ENCODE measurements at places on chromosomes 3 and 15. TPM values are rescaled to one million over a fixed set of nuclear protein-coding genes. Genes with fewer than 3 reads are reported as not detected.

DLEC1 gene
- under 0.01 TPM for total RNA-seq

LRTM1 gene
- not detected for total RNA-seq

CTXN2 gene
- total RNA-seq, result not detected

ITPKA gene
- 5.5 TPM for total RNA-seq

GRK7 gene
- total RNA-seq, result under 0.01 TPM

FGF7 gene
- 278 TPM for total RNA-seq

GPR171 gene
- total RNA-seq, result not detected

GPR27 gene
- total RNA-seq, result not detected

PPARG gene
- total RNA-seq, result 45.4 TPM

CCDC191 gene
- total RNA-seq, result 4.2 TPM

FYTTD1 gene
- total RNA-seq, result 45.2 TPM

ERICH6 gene
- 0.15 TPM for total RNA-seq

THAP10 gene
- 2.5 TPM for total RNA-seq

ARNT2 gene
- 4.7 TPM for total RNA-seq

ANKRD63 gene
- not detected for total RNA-seq

HGD gene
- total RNA-seq, result 0.29 TPM

C3orf22 gene
- not detected for total RNA-seq

SCG5 gene
- 15.3 TPM for total RNA-seq

PDCD6IP gene
- total RNA-seq, result 171 TPM

PEAK1 gene
- total RNA-seq, result 102 TPM

DLL4 gene
- 0.73 TPM for total RNA-seq

TM2D3 gene
- total RNA-seq, result 52.6 TPM

SNX33 gene
- total RNA-seq, result 37.2 TPM

LRRIQ4 gene
- not detected for total RNA-seq

TRIM71 gene
- total RNA-seq, result not detected

DCUN1D1 gene
- total RNA-seq, result 39.7 TPM

EPHB1 gene
- total RNA-seq, result under 0.01 TPM

NUSAP1 gene
- 9.1 TPM for total RNA-seq

MAP3K13 gene
- 10.9 TPM for total RNA-seq

TUBGCP5 gene
- 25.2 TPM for total RNA-seq

FEZF2 gene
- total RNA-seq, result not detected

IQCF5 gene
- not detected for total RNA-seq

RBP2 gene
- not detected for total RNA-seq

ITIH3 gene
- not detected for total RNA-seq

C3orf18 gene
- total RNA-seq, result 22.7 TPM

SCN5A gene
- 0.29 TPM for total RNA-seq

IL17RD gene
- 8.9 TPM for total RNA-seq

PRR20G gene
- total RNA-seq, result not detected

RLBP1 gene
- total RNA-seq, result not detected

FAM98B gene
- total RNA-seq, result 4.5 TPM

PRKAR2A gene
- total RNA-seq, result 34.9 TPM

CD80 gene
- 0.33 TPM for total RNA-seq

FAM174B gene
- 2.8 TPM for total RNA-seq

CSPG5 gene
- total RNA-seq, result under 0.01 TPM
